ENCODE measurements at places on chromosomes 5 and 9.

- no peak for DNase-seq
Observed at GRCh38 chr5:11928909-11929308, 24.7 kb upstream of the CTNND2 start.

GRCh38 chr9:130235558-130236435 is 29.8 kb upstream of the HMCN2 start:
- peak; percentile 60 for DNase-seq

DNA sequence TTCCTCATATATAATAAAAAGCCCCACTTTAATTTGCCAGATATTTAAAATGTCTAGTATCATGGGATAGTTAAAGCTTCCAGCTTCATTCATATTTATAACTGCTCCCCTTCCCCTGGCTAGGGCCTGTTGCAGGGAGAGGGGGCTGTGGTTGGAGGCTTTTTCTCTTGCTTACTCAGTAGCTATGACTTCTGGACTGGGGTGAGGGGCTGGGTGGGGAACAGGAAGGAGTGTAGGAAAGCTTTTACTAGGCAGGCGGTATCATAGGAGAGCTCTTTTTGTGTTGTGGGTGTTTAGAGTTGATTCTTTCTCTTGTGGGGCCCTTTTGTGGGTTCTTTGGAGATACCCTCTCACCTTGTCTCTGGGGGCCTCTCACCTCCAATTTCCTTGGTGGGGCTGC is 39.4 kb downstream of the PIP5K1B start:
- DNase-seq = no peak

GRCh38 chr9:122406070-122406890 is 35.5 kb downstream of the PTGS1 start:
- no peak for DNase-seq

DNA sequence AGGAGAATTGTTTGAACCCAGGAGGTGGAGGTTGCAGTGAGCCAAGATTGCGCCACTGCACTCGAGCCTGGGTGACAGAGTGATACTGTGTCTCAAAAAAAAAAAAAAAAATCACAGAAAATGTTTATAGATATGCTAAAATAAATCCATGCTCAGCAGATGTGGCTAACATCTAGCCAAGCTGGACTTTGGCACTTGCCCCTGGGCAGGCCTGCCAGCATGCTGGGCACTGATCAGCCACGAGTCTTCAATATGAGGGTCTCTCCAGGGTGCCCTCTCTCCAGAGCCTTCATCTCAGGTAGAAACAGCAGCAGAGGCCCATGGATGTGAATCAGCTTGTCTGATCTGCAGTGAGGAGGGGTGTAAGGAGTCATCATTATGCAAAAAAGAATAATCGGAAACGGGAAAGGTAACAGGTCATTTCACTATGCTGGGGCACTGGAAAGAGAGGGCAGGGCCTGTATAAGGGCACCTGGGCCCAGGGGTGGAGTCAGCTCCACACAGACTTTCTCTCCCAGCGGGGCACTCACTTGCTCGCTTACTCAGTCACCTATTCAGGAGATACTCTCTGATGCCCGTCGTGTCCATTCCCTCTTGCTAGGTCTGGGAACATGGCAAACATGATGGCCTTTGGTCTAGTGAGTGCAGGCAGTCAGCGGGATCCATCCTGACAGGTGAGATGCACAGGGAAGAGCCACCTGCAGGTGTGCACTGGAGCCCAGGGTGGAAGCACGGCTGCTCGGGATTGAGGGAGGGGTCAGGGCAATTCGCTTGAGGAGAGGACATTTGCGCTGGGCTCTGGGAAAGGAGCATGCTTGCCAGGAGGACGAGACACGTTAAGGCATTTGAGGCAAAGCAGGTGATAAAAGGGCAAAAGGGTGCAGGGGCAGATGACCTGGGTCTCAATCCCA is 17.1 kb downstream of the RNF44 start:
- no peak for DNase-seq

DNA sequence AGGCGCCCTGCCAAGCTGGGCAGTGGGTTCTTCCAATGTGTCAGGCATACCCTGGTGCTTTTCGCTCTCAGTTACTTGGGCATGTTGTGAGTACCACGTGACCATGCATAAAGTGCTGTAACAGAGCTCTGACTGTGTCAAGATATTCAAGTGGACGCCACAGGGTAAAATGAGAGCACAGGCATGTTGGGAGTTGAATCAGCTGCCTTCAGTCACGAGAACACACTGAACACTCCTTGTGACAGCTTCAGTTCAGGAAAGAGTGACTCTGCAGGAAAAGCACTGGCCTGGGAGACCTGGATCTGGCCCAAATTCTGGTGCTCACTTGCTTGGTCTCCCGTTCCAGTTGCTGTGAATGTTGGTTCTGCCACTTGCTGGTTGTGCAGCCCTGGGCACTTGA is 5.1 kb downstream of the MLANA start:
- DNase-seq = no peak

DNA sequence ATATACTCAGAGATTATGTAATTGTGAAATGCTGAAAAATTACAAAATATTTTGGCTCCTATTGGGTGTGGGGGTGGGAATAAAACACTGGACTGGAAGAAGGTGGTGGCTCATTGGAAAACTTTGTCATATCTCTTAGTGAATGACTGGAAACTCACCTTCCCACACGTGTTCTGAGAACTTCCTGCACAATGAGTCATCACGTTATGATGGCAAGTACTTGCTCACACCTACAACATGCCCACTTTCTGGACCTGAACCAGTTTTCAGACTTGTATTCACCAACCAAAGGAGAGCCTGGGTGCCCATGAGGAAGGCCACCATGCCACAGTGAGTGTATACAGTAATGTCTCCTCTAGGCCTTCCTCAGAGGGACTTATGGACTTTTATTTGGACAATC is 294.8 kb downstream of the ASTN2 start:
- DNase-seq = no peak

DNA sequence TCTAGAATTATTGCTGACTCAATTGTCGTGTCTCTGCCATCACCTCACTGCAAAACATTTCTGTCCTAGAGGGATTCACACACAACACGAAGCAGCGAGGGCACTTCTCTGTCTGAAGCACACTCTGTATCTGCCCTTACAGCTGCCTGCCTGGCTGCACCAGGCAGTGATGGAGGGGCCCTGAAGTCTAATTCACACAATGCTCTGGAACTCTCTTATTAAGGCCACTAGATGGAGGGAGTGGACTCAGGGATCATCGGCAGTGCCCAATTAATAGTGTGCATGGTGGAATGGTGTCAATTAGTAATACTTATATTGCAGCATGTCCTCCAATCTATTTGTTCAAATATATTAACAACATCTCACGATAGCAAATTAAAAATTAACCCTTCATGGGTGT is 157.5 kb upstream of the MAP1B start:
- no peak for DNase-seq
